Activated gamma-delta T cell treated with Interleukin-2 at 50 U/mL for 16 hours (primary cell): ENCODE measurements at places on chromosomes 1 and 21.

DNA sequence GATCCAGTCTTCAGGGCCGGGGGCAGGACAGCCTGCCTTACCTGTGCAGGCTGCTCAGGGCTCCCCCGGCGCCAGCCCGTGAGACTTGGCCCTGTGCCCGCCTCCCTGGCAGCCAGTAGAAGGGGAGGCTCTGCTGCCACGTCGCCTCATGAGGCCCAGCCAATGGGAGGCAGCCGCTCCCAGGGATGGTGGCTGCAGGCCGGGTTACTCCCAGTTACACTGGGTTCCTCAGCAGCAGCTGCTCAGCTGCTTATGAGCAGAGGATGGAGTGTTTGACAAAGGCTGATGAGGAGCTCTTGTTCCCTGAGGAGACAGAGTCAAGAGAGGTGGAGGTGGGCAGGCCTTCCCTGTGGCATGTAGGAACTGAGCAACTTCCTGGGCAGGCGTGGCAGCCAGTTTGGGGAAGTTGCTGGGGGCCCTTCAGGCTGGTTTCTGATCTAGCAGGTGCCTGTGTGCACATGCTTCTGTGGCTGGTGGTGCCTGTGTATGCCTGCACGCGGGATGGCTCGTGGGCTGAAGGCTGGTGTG lies 5.5 kb downstream of the MFSD2A start:
- DNase-seq = peak; percentile 10

DNA sequence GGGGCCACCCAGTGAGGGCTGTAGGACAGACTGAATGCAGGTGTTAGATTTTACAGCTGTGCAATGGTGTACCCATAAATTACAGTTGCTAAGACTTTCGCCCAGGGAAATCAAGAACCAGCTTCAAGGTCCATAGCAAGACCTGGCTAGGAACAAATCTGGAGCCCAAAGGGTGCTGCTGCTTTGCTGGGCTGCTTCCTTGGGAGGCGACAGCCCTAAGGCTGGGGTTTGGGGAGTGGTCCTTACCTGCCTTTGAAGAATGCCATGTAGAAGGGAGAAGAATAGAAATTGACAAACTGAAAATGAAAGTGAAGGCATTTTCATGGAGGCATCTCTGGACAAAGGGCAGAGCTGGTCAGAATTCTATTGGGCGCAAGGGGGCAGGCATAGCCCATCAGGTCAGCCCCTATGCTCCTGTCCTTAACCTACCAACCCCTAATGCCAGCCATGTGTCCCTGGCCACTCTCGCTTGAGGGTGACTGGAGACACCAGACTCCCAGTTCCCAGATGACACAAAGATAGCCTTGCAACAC lies 7.6 kb upstream of the ARHGEF19 start:
- no peak for DNase-seq

GRCh38 chr21:42392731-42393442 lies 3.0 kb downstream of the TMPRSS3 start:
- no peak for DNase-seq

DNA sequence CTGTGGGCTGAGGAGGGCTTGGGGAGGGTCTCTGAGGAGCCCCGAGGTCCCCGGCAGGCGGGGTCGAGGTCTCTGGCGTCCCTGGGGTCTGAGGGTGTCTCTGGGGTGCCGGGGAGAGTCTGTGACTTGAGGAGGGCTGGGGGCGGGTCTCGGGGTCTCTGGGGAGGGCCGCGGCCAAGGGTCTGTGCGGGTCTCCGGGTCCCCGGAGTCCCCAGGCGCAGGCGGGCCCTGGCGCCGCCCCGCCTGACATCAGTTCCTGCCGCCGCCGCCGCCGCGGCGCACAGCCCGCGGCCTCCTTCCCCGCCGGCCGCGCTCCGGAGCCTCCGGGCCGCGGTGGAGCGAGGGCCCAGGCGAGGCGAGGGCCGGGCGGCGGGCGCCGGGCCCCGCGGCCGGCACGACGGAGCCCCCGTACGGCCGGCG lies at the start of gene PLEKHM2:
Gene PLEKHM2 (plus strand): TSS at position 279 of the 420 bp plus-strand sequence. CDS start 239 bp downstream, outside the sequence.
- peak; percentile 39 for DNase-seq

- DNase-seq = no peak
Observed at GRCh38 chr1:152343006-152343405, 16.8 kb downstream of the FLG2 start.

GRCh38 chr1:231643071-231643934 lies 16.7 kb downstream of the DISC1 start:
- DNase-seq = no peak

GRCh38 chr1:165858364-165858823 lies 31.0 kb downstream of the UCK2 start:
- no peak for DNase-seq

DNA sequence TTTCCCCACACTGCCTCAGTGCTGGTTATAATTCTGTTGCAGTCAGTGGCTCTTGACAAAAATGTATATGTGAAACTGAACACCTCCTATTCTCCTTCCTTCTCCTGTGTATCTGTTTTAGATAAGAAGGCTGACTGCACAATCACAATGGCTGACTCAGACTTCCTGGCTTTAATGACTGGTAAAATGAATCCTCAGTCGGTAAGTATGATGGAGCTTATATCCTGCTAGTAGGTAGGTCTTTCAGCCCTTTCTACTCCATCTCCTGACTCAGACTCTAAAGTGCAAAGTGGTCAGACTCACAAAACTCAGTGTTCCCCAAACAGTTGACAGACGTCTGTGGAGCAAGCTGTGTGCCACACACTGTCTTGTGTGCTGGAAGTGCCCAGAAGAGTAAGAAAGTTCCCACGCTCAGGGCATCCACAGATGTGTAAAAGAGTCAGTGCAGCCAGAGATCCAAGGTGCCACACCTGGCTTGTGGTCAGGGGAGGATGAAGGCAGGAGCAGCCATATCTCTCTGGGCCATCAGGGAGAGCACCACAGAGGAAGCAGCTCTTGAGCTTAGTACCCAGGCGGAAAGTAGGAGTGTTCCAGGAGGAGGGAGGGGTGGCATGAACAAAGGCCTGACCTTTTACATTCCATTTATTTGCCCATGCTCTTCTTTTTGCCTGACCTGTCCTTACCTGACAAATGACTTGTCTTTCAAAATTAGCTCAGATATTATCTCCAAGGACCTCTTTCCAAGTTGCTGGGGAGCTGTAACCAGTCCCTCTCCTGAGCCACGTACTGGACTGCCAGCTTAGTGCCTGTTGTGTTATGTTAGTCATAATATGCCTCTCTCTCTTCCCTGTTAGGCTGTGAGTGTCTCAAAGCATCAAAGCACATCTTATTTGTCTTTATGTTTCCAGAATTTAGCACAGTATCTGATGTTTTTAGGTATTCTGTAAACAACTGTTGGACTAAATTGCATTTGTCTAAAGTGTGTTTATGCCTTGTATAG lies 14.0 kb upstream of the PODN start:
- DNase-seq = no peak

DNA sequence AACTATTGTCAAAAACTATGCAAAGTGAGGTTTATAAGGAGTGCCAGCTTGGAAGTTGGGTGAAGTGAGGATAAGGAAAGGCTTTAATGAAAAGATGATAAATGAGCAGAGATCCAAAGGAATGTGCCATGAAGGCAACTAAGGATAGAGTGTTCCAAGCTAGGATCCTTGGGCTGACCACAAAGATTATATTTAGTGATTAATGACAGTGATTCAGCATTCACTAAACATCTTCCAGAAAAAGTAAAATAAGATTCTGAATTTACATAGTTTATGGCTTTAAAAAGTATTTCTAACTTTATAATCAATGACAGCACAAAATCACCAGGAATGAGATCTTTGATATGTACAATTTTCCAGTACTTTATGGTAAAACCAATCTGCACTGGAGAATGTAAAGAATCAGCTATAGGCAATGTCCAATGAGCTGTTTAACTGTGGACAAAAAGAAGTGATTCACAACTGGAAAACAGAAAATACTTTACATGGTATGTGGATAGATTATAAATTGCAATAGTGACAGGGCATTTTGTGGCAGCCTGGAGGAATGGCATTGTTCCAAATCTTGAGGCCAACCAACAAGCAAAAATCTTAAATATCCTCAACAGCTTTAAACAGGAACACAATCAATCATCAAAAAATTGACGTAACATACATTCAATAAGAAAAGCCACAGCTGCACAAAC lies 91.2 kb upstream of the KCTD3 start:
- no peak for DNase-seq

DNA sequence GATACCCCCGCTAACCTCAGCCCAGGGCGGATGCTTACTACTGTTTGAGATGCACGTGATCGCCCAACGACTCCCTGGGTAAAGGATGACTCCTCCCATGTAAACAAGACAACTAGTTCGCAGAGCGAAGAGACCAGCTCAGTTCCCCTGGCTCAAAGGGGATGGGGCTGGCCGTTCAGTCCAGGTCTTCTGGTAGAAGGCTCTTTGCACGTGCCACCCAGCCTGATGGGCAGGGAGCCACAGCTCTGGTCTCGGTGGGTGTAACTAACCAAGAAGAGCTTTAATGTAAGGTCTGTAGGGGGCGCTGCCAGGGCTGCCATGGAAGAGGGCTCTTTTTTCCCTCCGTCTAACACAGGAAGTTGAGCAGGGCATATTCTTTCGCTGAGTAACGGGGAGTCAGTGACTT lies 49.4 kb upstream of the PARP1 start:
- DNase-seq = peak; percentile 59

DNA sequence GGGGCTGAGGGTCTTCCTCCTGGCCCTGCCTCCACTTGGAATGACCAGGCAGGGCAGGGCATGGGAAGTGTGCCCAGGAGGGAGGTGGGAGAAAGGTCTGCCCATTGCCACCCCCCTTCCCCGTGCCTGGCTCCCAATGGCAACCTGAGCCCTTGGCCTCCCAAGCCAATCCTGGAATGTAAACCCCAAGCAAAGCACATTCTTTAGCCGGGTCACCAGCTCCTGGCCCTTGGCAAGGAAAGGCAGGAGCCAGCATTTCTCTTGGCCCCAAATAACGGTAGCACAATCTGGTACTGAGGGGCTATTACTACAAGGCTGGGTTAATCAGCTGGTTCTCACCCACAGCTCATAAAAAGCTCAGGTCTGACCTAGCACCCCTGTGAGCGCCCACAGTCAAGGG lies 6.9 kb upstream of the NUAK2 start:
- no peak for DNase-seq

DNA sequence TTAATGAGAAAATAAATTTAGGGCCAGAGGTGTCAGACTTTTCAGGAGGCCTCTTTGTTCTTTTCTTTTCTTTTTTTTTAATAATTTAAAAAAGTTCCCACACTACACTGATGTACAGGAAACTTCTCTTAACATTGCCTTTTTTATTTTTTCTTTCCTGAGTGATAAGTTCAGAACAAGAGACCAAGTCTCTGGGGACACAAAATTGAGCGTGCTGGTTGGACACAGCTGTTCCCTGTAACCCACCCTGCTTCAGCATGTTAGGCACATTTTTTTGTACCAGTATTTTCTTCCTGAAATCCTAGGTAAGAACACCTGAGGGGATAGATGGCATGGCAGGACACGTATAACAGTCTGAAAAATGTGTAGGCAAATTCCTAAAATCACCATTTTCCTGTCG lies 50.1 kb downstream of the PBX1 start:
- DNase-seq = no peak

GRCh38 chr1:180849031-180849775 lies 63.5 kb upstream of the KIAA1614 start:
- no peak for DNase-seq

- DNase-seq = no peak
Observed at GRCh38 chr1:240096974-240097373, 5.3 kb downstream of the FMN2 start.

- DNase-seq = no peak
Observed at GRCh38 chr21:46636550-46637285, 1.2 kb downstream of the PRMT2 start.

DNA sequence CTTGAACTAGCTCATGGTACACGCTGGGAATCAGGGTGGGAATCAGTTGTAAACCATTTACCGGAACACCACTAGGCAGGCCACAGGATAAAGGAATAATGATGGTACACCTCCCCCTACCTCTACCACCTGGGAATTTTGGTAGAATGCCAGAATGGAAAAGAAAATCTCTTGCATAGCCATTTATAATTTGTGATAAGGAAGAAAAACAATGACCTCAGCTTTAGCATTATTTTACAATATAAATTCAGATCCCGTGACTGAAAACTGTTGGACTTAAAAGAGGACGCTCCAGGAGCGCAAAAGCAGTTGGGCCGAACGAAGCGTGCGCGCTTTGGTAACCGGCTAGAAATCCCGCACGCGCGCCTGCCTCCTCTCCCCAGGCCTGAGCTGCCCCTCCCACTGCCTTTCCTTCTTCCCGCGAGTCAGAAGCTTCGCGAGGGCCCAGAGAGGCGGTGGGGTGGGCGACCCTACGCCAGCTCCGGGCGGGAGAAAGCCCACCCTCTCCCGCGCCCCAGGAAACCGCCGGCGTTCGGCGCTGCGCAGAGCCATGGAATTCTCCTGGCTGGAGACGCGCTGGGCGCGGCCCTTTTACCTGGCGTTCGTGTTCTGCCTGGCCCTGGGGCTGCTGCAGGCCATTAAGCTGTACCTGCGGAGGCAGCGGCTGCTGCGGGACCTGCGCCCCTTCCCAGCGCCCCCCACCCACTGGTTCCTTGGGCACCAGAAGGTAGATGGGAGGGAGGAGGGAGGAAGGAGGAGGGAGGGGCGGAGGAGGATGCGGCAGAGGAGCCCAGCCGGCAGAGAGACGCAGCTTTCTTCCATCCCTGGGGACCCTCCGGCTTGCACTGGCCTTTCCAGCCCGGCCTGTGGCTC lies at the start of gene CYP4X1:
Gene CYP4X1 (plus strand): TSS at position 402 of the 873 bp plus-strand sequence. CDS start 149 bp downstream, at position 551.
- no peak for DNase-seq

- DNase-seq = peak; percentile 52
Observed at GRCh38 chr1:1441002-1441888, 5.8 kb downstream of the VWA1 start.

GRCh38 chr21:21996891-21997290 lies 998.7 kb downstream of the NCAM2 start:
- no peak for DNase-seq

DNA sequence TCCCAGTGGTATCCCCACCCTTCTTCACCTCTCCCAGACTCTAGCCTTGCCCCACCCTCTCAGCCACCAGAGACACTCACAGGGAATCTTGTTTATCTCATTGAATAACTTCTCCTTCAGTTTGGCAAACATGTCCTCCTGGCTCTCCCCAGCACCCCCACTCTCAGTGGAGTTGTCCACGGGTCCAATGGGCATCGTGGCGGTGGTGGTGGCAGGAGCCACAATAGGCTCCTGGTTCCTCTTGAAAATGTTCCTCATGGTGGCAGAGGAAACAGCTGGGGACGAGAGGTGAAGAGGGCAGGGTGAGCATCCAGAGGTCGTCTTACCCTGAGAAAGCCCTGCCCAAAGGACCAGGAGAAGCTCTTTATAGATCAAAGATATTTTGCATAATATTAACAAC lies 104.7 kb downstream of the SYT2 start:
- DNase-seq = no peak

- DNase-seq = no peak
Observed at GRCh38 chr1:221241157-221241556, 361.9 kb downstream of the HLX start.

GRCh38 chr1:178868706-178869105 lies 2.2 kb downstream of the ANGPTL1 start:
- DNase-seq = no peak

GRCh38 chr1:203098445-203098844 lies 12.6 kb upstream of the MYOG start:
- no peak for DNase-seq
